ENCODE measurements at places on chromosomes 11 and 22.

DNA sequence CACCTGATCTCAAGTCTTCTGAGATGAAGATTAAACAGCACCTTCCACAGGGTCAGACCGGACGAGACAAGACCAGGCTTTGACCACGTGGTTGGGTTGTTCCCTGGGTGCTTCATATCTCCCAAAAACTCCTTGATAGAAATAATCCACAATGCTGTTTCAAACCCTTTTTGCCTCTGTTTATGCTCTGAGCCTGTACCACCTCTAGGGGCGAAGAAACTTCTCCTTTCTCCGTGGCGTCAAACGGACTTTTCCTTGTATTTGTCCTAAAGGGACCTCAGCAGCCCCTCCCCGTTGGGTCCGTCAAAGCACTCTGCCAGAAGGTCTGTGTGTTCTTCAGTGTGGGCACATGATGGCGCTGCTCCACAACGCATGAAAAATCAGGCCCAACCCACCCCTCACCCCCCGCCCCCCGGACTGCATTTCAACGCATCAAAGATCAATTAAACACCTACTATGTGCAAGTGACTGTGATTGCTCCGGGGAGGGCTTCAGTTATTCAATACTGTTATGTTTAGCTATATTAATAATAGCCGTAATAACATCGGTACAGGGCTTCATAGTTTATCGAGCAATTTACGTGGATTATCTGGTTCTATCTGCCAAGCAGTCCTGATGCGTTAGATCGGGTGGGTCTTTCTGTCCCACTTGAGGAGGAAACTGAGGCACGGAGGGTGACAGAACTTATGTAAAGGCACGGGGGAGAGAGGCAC, 17.3 kb upstream of the EIF3D start:
- no peak for DNase-seq

GRCh38 chr22:38142606-38143005, 32.1 kb upstream of the BAIAP2L2 start:
- no peak for DNase-seq

DNA sequence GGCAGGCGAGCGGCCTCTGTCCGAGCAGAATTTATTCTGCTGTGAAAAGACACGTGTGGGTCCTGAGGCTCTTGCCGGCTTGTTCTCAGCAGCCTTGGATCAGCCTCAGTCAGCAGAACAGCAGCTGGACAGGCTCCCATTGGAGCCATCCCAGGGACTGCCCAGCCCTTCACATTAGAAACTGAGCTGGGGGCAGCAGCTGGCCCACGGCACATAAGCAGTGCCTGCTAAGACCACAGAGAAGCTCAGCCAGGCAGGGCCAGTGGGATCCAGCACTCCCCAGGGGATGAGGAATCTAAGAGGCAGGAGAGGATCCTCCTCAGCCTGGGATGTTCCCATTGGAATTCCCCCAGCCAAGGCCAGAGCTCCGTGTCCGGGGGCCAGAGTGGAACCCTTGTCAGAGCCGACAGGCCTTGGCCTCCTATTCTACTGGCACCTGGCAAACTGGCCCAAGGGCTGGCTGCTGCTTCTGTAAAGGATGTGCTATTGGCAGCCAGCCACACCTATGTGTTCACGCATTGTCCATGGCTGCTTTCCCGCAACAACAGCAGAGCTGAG, 18.2 kb downstream of the RTN4R start:
- no peak for DNase-seq

GRCh38 chr11:78710417-78710816, 135.8 kb upstream of the NARS2 start:
- DNase-seq: no peak

DNA sequence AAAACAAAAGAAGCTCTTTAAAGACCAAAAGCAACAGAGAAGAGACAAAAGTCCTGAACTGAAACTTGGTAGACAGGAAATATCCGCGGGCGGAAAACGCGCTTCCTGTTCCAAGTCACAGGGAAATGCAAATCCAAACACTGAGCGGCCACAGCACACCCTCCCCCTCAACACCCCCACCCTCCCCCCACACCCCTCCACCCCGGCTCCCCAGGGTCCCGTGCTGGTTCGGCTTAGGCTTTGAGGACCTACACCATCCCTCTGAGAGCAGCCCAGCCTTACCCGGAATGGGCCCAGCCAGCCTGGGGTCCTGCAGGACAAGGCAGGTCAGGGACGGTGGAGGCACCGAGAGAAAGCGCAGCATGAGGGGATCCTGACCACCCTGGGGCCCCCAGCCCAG, 160.4 kb downstream of the BRD1 start:
- DNase-seq: no peak

GRCh38 chr22:48037618-48038017, 1275.2 kb downstream of the TBC1D22A start:
- DNase-seq: no peak

DNA sequence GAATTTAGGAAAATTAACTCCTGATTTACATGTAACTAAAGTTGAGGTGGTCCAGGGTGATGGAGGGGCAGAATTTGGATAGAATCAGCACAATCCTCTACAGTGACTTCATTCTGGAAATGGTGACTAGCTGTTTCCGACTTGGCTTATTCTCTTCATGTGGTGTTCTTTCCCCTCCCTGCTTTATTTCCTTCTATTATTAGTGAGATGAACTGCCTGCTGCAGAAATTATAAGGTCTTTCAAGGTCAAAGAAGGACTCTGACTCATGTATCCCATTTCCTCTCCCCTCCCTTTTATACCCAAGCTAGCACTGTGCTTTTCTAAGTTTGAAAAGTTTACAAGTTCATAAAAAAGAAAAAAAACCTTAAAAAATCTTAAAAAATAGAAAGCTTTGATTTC, 12.2 kb upstream of the MRPL17 start:
- no peak for DNase-seq

DNA sequence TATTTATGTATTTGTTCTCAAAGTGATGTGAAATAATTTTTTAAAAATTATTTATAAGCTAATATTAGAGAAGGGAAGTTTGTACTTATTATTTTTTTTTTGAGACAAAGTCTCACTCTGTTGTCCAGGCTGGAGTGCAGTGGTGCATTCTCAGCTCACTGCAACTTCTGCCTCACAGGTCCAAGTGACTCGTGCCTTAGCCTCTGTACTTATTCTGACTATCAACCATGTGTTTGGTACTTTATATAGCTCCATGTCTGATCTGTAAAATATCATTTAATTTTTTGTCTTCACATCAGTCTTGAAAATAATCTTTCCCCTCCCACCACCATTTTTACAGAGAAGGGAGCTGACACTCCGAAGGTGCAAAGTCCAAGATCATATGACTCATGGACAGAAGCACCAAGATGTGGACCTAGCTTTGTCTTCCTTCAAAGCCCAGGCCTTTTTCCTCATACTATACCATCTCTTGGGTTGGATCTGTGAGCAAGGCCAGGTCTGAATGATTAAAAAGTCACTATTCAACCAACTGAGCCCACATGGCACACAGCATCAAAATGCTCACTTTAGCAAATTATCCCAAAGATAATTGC, 32.4 kb upstream of the EED start:
- DNase-seq: no peak

DNA sequence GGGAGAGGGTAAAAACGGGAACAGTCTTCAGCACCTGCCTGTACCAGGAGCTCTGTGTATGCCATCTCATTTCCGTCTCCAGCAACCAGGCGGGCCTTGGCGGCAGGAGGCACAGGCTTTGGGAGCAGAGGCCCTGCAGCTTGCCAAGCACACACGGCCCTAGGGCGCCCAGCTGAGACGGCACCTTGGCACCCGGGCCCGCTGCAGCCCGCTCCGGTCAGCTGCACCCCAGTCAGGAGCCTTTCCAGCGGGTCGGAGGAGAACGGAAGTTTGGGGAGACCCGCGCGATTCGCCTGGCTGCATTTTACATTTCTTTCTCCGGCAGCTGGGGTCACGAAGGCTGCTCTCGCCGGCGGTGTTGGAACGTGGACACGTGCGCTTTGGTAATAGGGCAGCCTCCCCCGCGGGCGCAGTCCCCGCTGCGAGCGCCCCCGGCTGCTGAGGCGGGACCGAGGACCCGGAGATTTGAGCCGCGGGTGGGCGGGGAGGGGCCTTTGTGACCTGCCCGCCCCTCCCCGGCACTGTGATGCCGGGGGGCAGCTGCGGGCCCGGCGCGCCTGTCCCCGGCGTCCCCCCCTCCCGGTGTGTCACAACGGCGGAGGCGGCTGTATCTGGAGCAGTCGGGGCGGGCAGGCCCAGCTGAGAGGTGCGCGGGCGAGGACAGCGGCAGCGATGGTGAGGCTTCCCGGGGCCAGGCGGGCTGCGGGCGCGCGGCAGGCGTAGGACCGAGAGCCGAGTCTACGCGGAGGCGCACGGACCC, at the start of gene TUBA8:
TSS of gene TUBA8 (plus strand) at position 616 of the 760 bp plus-strand sequence. CDS start at position 673, 57 bp downstream.
- peak; percentile 35 for DNase-seq

- DNase-seq: no peak
These were observed 281.6 kb downstream of the TBC1D22A start for GRCh38 chr22:47043835-47044721.

GRCh38 chr22:47036352-47036751, 273.9 kb downstream of the TBC1D22A start:
- no peak for DNase-seq

DNA sequence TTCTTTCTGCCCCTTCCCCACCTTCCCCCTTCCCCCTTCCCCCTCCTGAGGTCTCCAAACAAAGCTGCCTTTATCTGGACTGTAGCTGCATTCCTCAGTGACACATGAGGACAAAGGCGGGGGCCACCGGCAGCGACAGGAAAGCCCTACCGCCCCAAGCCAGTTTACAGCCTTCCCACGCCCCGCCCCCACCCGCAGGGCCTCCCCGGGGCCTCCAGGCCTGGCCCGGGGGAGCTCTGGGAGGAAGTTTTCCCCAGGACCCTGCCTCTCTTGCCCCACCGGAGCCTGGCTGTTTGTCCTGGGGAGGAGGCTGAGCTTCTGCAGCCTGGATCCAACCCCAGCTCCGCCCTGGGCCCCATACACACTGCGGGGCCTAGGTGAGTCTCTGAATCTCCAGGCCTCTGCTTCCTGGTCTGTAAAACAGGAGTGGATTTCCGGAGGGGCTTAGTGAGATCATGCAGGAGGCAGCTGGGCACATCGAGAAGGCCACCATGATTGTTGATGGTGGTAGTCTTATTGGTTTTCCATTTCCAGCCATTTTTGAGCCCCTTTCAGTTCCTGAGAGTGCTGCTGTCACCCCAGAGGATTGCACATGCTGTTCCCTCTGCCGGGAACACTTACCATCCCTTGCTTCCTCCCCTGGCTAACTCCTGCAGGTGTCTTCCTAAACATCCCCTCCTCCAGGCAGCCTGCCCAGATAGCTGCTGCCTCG, 130.7 kb downstream of the MN1 start:
- DNase-seq: no peak

DNA sequence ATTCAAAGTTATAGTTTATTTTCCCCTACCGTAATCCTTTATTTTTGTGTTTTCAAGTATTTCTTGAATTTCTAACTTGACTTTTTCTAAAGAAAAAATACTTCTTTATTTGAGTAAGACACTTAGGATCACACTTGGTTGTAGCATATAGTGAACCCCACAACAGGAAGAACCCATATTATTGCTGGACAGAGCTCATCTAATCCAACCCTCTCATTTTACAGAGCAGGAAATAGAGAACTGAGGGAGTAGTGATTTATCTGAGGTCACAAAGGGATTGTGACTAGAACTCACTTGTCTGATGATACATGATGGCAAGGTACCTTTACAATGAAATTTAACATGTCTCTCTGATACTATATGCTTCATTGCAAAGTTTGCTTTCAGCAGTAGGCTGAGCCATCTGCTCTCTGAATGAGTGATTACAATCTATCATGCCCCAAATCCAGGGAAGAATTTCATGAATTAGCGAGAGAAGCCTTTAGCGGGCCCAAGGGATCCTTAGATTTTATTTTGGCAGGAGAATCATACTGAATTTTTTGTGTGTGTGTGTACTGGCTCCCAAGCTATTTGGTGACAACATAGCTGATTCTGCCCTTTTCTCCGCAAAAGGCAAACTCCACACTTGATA, 9.8 kb downstream of the SLC17A6 start:
- no peak for DNase-seq

DNA sequence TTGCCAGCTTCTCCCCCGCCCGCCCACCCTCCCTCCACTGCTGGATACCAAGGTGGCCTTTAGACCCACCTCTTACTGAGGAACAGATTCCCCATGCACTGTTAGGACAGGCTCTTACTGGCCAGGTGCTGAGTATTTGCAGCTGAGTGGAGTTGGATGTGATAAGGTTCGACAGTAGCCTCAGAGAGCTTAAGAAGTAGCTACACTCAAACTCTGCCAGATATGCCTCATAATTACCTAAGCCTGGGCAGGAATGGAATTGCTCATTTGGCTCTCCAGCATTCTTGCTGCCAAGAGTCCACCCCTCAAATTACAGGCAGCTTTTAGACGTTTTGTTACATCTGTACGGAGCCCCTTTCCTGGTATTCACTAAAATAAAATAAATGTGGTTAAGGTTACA, 9.6 kb downstream of the FAM181B start:
- no peak for DNase-seq

- no peak for DNase-seq
These were observed 3.7 kb downstream of the MAFF start for GRCh38 chr22:38205261-38206128.

- DNase-seq: no peak
These were observed 7.5 kb upstream of the STK33 start for GRCh38 chr11:8601376-8602133.

DNA sequence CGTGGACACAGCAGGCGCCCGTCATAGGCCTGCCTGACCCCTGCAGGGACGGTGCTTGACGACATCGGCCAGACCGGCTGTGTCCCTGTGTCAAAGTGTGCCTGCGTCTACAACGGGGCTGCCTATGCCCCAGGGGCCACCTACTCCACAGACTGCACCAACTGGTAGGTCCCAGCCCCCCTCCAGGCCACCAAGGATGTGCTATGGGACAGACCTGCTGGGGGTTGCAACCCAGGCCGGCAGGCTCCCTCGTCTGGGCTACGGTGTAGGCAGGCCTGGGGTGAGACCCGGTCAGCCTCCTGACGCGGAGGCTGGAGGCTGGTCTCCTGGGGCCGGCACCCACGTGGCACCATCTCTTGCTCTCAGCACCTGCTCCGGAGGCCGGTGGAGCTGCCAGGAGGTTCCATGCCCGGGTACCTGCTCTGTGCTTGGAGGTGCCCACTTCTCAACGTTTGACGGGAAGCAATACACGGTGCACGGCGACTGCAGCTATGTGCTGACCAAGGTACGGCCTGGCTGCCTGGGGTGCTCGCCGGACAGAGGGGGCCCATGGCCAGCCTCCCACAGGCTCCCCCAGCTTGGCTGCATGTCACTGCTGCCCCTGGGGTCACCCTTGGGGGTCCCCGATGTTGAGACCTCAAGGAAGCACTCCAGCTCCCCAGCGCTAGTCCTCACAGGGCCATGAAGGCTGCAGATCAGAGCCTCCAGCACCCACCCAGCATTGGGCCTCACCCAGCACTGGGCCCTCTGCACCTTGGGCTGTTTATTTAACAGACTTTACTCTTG, 7.7 kb downstream of the MUC5AC start:
- no peak for DNase-seq

- no peak for DNase-seq
These were observed 1.2 kb downstream of the MAP4K2 start for GRCh38 chr11:64801561-64802369.

Measured in stimulated activated CD8-positive, alpha-beta memory T cell treated with anti-CD3 and anti-CD28 coated beads, Interleukin-15, amount 100 ng/mL, for 4 hours (primary cell).